Glomerular endothelial cell (primary cell): ENCODE measurements at places on chromosomes 1 and 21.

- DNase-seq, result no peak
Observed at GRCh38 chr1:47434051-47434842, 3.6 kb upstream of the FOXD2 start.

DNA sequence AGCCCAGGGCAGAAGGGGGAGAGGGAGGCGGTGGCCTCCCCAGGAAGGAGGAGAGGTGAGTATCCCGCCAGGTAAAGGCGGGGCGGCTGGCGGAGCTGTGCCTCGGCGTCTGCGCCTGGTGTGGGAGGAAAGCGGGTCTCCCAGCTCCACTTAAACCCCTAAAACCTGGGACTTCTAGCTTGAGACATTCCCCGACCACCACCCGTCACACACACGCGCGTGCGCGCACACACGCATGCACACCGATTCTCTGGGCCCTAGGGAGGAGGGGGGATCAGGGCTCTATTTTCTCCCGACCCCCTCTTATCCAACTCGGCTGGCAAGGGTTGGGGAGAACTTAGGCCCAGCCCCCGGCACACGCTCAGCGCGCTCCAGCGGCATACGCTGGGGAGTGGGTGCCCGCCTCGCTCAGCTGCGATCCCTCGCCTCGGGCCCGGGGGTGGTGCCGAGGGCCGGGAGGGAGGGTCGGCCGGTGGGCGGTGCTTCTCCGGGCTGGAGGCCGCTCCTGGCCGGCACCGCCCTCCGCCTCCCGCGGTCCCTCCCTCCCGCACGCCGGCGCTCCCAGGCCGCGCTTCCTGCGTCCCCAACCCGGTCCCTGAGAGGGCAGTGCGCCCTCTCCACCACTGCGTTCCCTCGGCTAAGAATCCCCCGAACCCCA, at the start of gene TMEM51:
Gene TMEM51, plus strand, starts transcription at position 564 of the 658 bp plus-strand sequence. CDS start 61,341 bp downstream, outside the sequence.
- DNase-seq, result no peak

DNA sequence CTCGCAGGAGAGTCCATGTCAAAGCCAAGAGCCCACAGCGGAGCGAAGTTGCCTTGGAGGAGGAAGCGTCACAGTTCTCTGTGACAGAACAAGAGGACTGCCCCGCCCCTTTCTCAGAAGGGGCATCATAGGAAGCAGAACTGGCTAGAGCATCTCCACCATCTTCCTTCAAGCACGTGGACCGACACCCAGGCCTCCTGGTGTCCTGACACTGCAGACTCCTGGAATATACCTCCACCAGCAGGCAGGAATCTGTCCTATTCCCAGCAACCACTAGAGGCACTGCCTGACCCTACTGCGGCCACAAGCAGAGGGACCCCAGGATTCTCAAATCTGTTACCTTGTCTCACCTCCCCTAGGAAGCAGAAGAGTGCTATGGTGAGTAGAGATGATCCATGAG, 37.8 kb downstream of the GPA33 start:
- DNase-seq, result no peak

GRCh38 chr1:56394298-56394697, 185.1 kb downstream of the PLPP3 start:
- DNase-seq, result no peak

GRCh38 chr1:201740670-201741111, 88.3 kb upstream of the IPO9 start:
- DNase-seq, result no peak

GRCh38 chr1:1283821-1284220, 3.6 kb downstream of the SCNN1D start:
- no peak for DNase-seq
